Spinal cord (tissue), 10 donors: ENCODE measurements at places on chromosomes 2 and 18. TPM values are rescaled to one million over a fixed set of nuclear protein-coding genes. Genes with fewer than 3 reads are reported as not detected.

Gene KANSL1L
- total RNA-seq = 69.6 TPM

Gene FAM124B
- total RNA-seq = 17.2 TPM

Gene RAD51AP2
- total RNA-seq = 0.69 TPM

Gene ALK
- total RNA-seq = 12.4 TPM

Gene RBMS1
- 69.4 TPM for total RNA-seq

Gene DSG4
- not detected for total RNA-seq

Gene STARD6
- total RNA-seq = 0.69 TPM

Gene EN1
- 2.8 TPM for total RNA-seq

Gene TMEM247
- not detected for total RNA-seq

Gene ANKRD30BL
- 3.4 TPM for total RNA-seq

Gene SLC9A4
- total RNA-seq = 0.06 TPM

Gene RAB17
- total RNA-seq = 4.2 TPM

Gene C2orf74
- 12.2 TPM for total RNA-seq

Gene CD226
- total RNA-seq = 1.9 TPM

Gene SCN2A
- 107 TPM for total RNA-seq

Gene TRIM43
- 0.59 TPM for total RNA-seq

Gene CTDP1
- total RNA-seq = 11.3 TPM
